CD4-positive, alpha-beta T cell (primary cell): ENCODE measurements at places on chromosomes 7 and 10.

DNA sequence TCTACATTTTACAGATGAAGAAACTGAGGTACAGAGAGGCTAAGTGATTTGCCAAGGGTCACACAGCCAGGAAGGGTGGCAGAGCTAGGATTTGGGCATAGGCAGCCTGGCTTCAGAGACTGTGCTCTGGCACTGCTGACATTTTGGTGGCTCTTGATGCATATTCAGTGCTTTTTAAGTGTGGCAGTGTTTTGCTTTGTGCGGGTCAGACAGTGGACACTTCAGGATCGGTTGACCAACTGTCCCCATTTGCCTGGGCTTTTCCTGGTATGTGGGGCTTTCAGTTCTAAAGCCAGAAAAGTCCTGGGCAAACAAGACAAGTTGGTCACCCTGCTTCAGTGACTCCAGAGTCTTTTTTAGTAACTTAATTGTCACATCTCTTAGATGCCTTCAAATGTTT is 35.0 kb downstream of the SUFU start:
- DNase-seq, result no peak

- DNase-seq, result no peak
Observed at GRCh38 chr10:35040760-35041501, 49.2 kb downstream of the CUL2 start.

DNA sequence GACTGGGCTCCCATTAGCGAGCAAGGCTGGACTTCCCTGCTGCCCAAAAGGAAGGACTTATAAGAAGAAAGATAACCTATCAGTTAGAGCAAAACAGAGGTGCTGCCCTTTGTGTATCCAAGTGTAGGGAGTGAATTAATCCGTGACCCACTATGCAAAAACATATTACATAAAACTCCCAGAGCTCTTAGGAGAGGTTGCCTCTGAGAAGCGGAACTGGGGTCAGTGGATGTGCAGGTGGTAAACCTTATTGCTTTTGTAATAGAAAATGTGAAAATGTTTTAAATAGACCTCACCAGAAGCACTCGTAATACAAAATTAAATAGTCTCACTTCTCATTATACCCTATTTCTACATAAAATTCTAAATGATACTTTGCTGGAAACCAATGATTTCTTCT is 17.1 kb upstream of the IL6 start:
- no peak for DNase-seq

DNA sequence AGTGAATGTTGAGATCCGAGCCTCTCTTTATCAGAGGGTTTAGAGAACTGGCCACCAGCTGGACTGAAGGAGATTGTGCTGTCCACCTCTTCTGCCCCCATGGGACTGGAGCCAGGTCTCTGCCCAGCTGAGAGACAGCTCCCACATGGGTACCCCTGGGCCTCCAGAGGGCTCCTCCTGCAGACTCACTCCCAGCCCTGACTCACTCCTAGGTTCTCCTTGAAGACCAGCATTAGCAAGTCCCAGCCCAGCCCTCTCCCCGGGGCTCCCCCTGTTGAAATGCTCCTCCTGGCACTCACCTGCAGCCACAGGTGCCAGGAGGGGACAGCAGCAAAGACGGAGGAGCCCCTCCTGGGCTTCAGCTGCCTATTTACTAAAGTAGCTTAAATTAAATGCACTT is 126.9 kb downstream of the CXCL12 start:
- DNase-seq, result no peak

DNA sequence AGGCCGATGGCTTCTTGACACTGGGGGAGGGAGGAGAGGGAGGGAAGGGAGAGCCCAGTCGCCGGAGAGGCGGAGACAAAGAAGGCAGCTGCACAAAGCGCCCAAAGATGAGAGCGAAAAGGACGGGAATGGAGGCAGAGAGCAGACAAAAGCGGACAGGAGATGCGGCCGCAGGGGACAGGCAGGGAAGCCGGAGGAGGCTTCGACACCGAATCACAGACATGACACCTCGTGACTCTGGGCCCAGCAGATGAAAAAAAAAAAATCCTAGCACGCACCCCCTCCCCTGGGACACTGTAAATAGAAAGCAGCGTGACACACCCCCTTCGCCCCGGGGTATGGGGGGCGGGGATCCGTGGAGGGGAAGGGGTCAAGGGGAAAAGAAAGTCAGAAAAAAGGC is 976 bp downstream of the NAT16 start:
- no peak for DNase-seq

GRCh38 chr7:92768501-92769393 is 67.6 kb downstream of the CDK6 start:
- DNase-seq, result no peak

DNA sequence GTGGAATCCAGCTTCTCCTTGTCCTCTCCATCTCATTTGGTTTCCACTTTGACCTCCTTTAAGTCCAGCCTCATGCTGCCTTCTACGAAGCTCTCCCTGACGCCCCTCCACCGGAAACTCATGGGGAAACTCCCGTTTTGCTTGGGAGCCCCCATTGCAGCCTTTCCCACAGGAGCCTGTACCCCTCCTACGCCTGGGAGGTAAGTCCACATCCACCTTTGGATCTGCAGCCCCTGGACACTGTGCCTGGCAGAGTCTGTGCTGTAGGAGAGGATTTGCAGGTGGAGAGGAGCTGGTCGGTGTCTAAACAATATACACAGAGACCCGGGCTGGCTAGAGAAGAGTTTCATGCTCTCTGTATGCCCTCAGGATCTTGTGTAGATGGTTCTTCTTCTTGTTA is 296.1 kb downstream of the GLRX3 start:
- no peak for DNase-seq

DNA sequence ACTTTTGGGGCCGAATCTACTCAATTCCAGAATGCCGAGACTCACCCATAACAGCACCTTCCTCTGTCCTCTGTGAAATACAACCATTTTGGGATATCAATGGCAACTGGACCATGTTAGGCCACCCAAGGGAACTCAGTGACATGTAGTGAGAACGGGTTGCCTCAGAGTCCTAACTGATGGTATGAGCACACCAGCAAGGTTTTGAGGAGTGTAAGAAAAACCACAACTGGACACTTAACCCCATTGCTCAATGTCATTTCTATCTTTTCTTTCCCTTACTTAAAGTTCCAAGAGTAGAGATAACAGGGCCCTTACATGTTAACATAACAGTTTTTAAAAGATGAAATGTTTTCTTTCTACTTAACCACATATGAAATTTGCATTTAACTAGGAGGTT is 67.1 kb downstream of the TNS3 start:
- DNase-seq, result no peak

GRCh38 chr7:116630357-116630756 is 41.6 kb upstream of the MET start:
- DNase-seq, result no peak

DNA sequence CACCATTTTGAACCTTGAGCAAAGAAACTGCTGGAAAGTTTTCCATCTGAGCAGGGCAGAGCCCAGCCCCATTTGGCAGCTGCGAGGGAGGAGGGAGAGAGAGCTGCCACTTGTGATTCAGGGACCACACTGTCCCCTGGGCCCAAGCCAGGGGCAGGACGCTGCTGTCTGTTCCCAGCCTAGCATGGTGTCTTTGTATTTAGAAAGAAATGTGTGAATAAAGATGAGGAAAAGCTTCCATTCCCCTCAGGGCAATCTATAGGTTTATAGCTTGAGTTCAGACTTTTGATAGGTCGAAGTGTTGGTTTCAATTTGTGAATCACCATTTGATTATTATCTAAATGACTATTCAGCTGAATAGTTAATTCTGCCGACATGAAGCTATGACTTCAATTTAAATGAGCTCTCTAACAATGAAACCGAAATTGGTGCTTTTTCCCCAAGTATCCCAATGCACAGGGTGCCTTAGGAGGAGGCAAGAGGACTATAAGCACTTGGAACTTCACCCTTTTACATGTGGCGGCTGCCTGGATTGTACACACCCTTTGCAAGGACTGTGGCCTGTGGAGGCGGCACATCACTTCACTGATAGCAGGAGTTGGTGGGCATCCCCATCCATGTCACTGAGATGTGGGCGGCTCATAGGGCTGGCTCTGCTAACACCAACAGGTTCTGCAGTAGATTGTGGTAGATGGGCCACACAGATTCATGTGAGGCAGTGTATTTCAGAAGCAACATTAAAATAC is 223.5 kb downstream of the CCDC3 start:
- DNase-seq, result no peak

DNA sequence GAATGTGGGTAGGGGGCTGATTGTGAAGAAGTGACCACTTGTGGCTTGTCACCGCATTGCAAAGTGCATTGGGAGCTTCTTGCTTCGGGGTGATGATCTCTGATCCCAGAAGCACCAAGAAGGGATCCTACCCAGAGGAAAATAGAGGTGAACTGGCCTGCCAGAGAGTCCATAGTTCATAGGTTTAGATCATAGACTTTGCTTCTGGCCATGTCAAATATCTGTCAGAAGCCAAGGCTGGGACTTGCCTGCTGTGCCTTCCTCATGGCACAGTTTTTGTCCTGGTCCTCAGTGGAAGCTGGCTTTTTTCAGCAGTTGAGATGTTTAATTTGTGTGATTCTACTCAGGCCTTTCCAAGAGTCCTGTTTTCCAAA is 1.1 kb downstream of the ZSWIM8 start:
- no peak for DNase-seq

- DNase-seq, result no peak
Observed at GRCh38 chr10:130454543-130455000, 318.4 kb downstream of the GLRX3 start.

- DNase-seq, result no peak
Observed at GRCh38 chr7:105336009-105336408, 52.7 kb downstream of the SRPK2 start.

GRCh38 chr7:75916259-75916658 is 1.3 kb downstream of the POR start:
- DNase-seq, result no peak

GRCh38 chr10:71585564-71586290 is 133.9 kb downstream of the C10orf105 start:
- DNase-seq, result no peak

DNA sequence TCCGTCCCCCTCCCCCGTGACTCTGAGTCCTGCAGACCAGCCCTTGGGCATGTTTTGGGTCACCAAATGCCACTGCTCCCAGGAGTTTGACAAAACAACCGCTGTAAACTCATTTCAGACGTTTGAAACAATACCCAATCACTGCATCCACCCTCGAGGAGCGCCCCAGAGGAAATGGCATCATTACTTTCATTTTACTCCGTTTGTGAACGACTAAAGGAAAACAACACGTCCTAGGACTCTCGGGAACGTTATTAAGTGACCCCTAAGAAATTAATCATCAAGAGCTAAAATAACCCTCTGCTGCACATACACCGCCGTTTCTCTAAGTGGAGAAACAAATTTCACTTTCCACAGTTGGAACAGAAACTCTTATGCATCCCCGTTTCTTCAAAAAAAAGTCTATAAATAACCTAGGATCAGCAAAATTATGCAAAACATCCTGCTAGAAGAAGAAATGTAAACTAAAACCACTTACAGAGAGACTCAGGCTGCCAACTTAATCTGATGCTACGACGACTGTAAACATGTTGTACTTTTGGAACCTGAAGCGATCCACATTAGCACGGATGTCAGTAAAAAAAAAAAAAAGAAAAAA is 109.9 kb upstream of the EFCAB10 start:
- peak; percentile 50 for DNase-seq

GRCh38 chr7:105839266-105839665 is 37.1 kb downstream of the ATXN7L1 start:
- DNase-seq, result no peak

- no peak for DNase-seq
Observed at GRCh38 chr10:630581-631073, 58.8 kb downstream of the DIP2C start.

- DNase-seq, result no peak
Observed at GRCh38 chr10:85638797-85639196, 727.8 kb downstream of the GRID1 start.

GRCh38 chr7:47211519-47211973 is 370.4 kb downstream of the TNS3 start:
- DNase-seq, result no peak

DNA sequence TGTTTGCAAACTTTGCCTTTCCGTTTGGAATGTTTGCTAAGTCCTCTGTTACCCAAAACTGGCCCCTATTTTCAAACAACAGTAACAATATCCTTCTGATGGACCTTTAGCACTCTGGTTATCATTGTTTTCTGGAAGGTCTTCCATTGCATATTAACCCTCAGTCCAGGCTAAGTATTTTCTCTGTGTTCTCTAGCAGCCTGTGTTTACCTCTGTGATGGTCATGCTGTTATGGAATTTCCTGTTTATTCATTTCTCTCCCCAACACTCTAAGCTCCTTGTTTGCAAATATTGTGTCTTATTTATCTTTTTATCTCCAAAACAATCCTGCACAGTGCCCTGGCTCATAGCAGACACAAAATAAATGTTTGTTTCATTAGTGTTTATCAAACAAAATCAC is 560.3 kb downstream of the ATRNL1 start:
- no peak for DNase-seq

DNA sequence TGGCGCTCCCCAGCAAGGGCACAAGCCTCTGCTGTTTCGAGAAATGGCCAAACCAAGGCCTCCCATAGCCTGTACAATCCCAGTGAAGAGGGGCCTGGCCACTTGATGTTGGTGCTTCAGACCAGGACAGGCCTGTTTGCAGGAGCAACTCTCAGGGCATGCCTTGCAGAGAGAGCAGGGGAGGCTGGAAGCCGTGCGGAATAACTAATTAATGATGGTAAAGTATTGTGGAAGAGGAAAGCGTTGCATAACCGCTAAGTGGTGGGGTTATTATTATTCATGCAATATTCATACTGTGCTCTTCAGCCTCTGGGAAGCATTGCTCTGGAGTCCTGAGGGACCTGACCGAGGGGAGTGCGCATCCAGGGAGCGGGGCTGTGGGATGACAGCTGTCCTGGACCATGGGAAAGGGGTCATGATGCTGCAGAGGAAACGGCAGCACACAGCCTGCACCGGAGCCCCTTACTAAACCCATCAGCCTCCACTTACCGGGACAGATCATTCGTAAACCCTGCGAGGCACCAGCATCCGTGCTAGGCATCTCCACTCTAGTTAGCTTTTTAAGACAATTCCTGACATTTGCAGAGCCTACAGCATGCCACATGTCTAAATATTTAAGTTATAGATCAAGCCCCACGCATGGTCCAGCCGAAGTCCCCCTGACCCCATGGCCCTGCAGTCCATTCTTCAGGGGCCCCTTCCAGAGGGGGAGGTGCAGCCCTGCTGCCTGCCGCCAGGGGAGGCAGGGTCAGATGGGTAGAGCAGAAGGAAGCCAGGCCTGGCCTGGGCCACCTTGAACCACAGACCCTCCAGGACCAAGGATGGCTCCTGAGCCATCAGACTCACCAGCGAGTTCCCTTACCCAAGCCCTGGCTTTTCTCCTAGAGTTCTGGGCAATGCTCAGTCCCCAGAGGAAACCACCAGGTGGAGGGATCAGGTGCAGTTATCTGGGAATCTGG is 11.6 kb downstream of the TMEM273 start:
- no peak for DNase-seq
